ENCODE measurements at places on chromosomes 2 and 18. TPM values are rescaled to one million over a fixed set of nuclear protein-coding genes. Genes with fewer than 3 reads are reported as not detected.

INHA gene
- not detected for total RNA-seq

GRCh38 chr2:228016402-228016801 lies 145.0 kb downstream of the DAW1 start:
- no peaks in the 10 kb centered on the region for H3K36me3 ChIP-seq
- DNase-seq = no peak
- no peak overlapping the region for H3K4me3 ChIP-seq
- H3K4me1 ChIP-seq = no peaks in the 10 kb centered on the region
- no peak overlapping the region for H3K27ac ChIP-seq

GRCh38 chr2:105111365-105112150 lies 73.7 kb downstream of the MRPS9 start:
- H3K4me1 ChIP-seq = no peaks in the 10 kb centered on the region
- no peak for DNase-seq
- no peak overlapping the region for H3K4me3 ChIP-seq
- H3K27me3 ChIP-seq = no peaks in the 10 kb centered on the region
- H3K36me3 ChIP-seq = no peaks in the 10 kb centered on the region

DNA sequence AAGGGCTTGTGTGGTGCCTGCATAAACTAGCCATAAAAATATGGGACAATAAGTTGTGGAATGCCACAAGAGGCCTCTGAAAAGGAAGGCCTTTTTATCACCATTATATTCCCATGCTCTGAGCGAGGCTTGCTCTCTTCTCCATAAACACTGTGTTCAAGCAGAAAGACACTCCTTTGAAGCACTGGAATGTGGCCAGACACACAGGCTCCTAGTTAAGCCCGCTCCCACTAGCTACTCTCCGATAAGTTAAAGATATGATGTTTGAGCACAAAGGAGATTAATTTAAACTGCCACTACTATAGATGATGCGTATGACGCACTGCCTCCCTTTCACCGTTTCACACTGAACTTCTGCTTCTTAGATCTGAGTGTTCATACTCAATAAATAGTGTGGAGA lies 188.7 kb upstream of the TWIST2 start:
- peaks cover 7% of the 10 kb centered on the region for H3K27me3 ChIP-seq
- H3K4me1 ChIP-seq = no peaks in the 10 kb centered on the region
- no peak overlapping the region for H3K4me3 ChIP-seq
- H3K27ac ChIP-seq = no peak overlapping the region
- no peaks in the 10 kb centered on the region for H3K36me3 ChIP-seq
- no peak for DNase-seq

DNA sequence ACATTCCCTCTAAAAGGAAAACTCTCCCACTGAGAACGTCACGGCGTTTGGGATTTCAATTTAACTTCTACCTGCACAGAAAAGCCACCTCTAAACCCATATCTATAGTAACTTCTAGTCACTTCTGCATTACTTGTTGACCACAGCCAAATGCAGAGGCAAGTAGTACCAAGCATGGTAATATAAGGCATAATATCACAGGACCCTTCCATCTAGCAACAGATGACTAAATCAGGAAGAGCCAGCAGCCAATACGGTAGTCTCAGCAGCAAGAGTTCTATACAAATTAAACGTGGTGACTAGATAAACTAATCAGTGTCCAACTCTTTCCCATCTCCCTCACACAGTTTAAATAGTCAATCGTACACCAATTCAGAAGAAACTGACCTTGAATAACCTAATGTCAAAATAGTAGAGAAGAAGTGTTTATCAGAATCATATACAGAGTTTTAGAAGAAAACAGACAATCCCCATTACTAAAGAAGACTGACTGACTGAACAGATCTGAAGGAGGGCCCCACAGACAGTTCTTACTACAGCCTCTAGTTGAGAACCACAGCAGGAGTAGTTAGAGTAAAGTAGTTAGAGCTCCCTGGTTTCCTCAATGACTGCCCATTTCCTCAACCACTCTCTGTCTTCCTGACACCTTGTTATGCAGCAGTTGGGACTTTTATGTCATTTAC lies 30.0 kb downstream of the MEMO1 start:
- H3K4me3 ChIP-seq = no peak overlapping the region
- H3K27me3 ChIP-seq = no peaks in the 10 kb centered on the region
- peaks cover 12% of the 10 kb centered on the region for H3K36me3 ChIP-seq
- H3K27ac ChIP-seq = no peak overlapping the region
- H3K4me1 ChIP-seq = peaks cover 23% of the 10 kb centered on the region

- no peak for DNase-seq
- no peak overlapping the region for H3K4me3 ChIP-seq
- H3K27me3 ChIP-seq = no peaks in the 10 kb centered on the region
- no peak overlapping the region for H3K27ac ChIP-seq
- no peaks in the 10 kb centered on the region for H3K4me1 ChIP-seq
Measured at GRCh38 chr18:71942433-71942832, 601.7 kb downstream of the CBLN2 start.

DNA sequence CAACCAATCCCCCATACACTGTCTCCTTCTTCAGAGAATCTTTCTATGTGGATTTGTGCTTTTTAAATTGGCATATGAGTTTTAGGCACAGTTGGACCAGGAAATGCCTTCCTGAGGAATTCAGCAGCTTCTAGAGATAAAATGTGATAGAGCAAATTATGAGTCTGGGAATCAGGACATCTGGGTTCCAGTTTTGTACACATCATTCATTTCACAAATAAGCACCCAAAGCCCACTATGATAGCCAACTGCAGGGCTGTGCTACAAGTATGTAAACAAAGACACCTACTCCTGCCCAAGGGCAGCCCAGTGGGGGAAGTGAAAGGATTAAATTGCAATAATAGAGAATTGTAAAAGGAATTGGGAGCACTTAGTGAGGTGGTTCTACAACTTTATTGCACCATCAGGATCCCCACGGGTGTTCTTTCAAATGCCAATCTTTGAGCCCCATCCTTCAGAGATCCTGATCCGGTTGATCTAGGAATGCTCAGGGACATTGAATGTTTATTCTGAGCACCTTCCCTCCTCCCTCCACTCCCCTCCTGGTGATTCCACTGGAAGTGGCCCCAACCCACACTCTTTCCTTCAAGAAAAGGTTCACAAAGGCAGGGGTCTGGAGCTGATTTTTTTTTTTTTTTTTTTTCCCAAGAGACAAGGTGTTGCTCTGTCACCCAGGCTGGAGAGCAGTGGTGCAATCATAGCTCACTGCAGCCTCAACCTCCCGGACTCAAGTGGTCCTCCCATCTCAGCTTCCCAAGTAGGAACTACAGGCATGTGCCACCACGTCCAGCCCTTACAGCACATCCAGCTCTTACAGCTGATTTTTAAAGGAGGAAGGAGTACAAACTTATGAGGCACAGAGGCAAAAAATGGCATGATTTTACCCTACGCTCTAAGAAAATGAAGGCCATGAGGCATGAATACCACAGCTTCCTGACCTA lies 11.1 kb upstream of the KCMF1 start:
- no peaks in the 10 kb centered on the region for H3K27me3 ChIP-seq
- H3K4me1 ChIP-seq = peaks cover 30% of the 10 kb centered on the region
- H3K36me3 ChIP-seq = peaks cover 27% of the 10 kb centered on the region
- DNase-seq = no peak
- H3K27ac ChIP-seq = peak overlapping the region; percentile 14

DNA sequence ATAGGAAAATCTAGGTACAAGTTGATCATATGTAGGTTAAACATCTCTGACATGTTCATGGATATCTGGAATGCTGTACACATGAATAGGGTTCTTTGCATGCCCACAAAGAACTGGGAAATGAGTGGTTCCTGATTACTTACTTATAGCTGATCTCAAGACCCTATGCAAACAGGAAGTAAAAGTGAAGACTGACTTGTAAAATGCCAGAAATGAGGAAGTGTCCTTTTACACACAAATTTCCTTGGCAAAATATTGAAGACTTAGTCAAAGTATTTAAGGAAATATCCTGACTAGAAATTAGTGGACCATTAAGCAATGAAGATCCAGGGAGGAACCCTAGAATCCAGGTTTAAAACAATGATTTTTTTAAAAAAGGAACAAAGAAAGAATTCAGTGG lies 203.7 kb upstream of the DLGAP1 start:
- no peak overlapping the region for H3K4me3 ChIP-seq
- no peaks in the 10 kb centered on the region for H3K36me3 ChIP-seq
- no peak overlapping the region for H3K27ac ChIP-seq
- H3K4me1 ChIP-seq = no peaks in the 10 kb centered on the region

- no peaks in the 10 kb centered on the region for H3K36me3 ChIP-seq
- H3K4me3 ChIP-seq = no peak overlapping the region
- peaks cover 8% of the 10 kb centered on the region for H3K27me3 ChIP-seq
- no peaks in the 10 kb centered on the region for H3K4me1 ChIP-seq
- no peak for DNase-seq
Measured at GRCh38 chr18:25805323-25805722, 285.1 kb downstream of the SS18 start.

GRCh38 chr2:105188343-105188742 lies 53.2 kb upstream of the GPR45 start:
- H3K27ac ChIP-seq = no peak overlapping the region
- peak; percentile 24 for DNase-seq
- H3K27me3 ChIP-seq = peaks cover 10% of the 10 kb centered on the region
- no peaks in the 10 kb centered on the region for H3K4me1 ChIP-seq

DNA sequence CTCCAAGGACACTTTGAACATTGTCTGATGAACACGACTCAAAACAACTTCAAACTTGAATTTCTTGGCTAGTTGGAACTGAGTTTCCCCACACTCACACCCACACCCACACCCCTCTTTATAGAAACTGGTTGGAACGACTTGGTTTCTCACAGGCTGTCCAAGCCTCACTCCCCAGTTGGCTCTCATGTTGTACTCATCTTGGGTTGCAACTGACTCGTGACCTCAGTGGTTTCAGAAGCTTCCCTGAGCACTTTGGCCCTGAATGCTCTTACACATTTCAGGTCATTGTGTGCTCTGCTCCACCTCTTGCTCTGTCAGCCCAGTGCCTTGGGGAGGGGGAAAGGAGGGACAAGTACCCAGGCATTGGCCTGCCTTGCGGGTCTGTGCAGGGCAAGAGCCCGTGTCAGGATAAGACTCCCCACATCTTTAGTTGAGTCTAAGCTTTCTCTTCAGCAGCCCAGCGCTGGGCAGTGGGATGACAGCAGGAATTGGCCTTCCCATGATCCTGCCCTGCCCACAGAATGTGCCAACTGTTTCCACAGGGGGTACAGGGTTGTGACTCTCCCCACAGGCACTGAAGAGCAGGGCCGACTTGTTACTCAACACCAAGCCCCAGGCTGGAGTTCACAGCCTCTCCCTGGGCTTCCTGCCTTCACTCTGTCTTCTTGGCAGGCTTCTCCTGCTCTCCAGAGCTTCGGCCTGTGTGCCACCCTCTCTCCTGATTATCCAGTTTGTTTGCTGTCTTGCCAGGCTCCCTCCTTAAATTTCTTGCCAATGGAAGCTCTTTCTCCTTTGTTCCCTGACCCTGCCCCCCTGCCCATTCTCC lies 104.6 kb downstream of the RTN4 start:
- peaks cover 6% of the 10 kb centered on the region for H3K4me1 ChIP-seq
- peak; percentile 53 for DNase-seq
- H3K4me3 ChIP-seq = no peak overlapping the region
- H3K36me3 ChIP-seq = no peaks in the 10 kb centered on the region
- no peaks in the 10 kb centered on the region for H3K27me3 ChIP-seq

- peak; percentile 78 for DNase-seq
- H3K27me3 ChIP-seq = peaks cover 10% of the 10 kb centered on the region
- no peaks in the 10 kb centered on the region for H3K4me1 ChIP-seq
- H3K27ac ChIP-seq = no peak overlapping the region
- no peaks in the 10 kb centered on the region for H3K36me3 ChIP-seq
Measured at GRCh38 chr2:20962939-20963557, 80.8 kb downstream of the APOB start.

GRCh38 chr18:52679354-52679753 lies 339.4 kb downstream of the DCC start:
- H3K27ac ChIP-seq = no peak overlapping the region
- H3K4me1 ChIP-seq = no peaks in the 10 kb centered on the region
- H3K4me3 ChIP-seq = no peak overlapping the region
- H3K36me3 ChIP-seq = no peaks in the 10 kb centered on the region
- no peak for DNase-seq

Measured in activated CD4-positive, alpha-beta memory T cell treated with anti-CD3 and anti-CD28 coated beads for 36 hours (primary cell).